ENCODE measurements at places on chromosomes 12 and 14.

GRCh38 chr14:26137161-26137560, 460.7 kb downstream of the NOVA1 start:
- no peak for DNase-seq

DNA sequence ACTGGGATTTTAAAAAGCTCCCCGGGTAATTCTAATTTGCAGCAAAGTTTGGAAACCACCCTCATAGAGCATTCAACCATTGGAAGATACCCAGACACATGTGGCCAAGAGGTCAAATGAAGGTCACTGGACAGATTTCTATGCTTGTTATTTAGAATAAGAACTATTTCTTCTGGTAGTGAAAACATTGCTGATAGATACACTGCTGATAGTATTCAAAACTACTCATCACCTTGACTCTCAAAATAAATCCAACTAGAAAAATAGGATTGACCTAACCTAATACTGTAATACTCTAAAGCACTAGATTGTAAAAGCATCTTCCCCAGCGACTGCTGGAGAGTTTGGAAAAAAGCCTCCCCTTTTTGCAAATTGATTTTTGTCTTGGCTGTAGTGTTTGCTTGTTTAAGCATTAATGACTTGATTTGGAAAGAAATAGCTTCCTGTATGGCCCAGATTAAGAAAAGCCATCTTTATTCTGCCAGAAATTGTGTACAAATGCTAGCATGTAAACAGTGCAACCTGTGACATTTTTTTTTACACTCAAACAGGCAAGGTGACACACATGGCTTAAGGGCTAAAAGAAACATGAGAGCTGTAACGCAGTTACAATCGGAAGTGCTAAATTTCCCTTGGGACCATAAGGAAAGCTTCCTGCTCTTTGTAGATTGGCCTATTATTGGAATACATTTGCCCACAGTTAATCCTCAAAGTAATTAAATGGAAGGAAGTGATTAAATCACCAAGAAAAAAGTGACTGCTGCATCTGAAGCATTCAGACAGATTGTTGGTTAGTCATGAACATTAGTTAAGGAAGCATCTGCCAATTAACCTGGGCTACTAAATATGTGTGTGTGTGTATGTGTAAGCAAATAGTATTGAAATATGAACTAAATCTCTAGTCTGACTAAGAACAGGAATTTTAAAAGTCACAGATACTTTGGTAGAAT, 356.5 kb upstream of the ATP2B1 start:
- DNase-seq: no peak

DNA sequence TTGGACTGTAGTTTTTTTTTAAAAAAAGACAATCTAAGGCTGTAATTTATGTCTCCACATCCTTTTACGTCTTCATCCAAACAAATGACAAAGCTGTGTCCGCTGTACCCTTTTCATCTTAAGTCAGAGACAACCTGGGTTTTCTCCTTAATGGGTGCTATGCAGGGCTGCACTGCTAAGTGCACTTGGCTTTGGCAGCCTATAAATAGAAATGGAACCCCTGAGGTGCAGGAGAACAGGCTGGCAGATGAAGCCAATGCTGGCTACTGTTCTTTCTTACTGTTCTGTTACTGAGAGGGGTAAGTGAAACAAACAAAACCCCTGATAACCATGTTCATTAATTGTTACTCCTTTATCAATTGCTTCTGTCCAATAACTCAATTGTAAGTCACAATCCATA, 47.1 kb upstream of the KICS2 start:
- DNase-seq: no peak

- DNase-seq: no peak
These were observed 15.7 kb downstream of the RTL1 start for GRCh38 chr14:100887728-100888335.

- no peak for DNase-seq
These were observed 51.4 kb upstream of the SLC6A15 start for GRCh38 chr12:84964048-84964447.

- peak; percentile 27 for DNase-seq
These were observed 66.5 kb downstream of the PPP2R5C start for GRCh38 chr14:101828046-101828445.
